ENCODE measurements at places on chromosomes 3 and 15.
A peak's percentile ranks its signal among the peaks of the same experiment; 100 is the strongest.

DNA sequence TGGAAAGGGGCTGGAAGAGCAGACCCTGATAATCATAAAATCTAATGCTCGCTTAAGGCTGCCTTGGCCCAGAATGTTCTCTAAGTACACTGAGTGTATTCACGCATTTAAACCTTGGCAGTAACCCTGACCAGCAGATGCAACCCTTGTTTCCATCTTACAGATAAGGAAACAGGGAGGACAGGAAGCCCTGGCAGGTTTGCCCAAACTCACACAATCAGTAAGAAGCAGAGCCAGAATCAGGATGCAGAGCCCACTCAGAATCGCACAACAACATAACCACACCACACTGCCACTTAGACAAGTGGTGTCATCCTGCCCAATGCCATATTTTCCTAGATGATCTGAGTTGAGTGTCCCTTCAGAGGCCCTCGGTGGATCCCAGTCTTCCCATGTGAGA lies 214.5 kb upstream of the HES1 start:
- DNase-seq, result no peak

DNA sequence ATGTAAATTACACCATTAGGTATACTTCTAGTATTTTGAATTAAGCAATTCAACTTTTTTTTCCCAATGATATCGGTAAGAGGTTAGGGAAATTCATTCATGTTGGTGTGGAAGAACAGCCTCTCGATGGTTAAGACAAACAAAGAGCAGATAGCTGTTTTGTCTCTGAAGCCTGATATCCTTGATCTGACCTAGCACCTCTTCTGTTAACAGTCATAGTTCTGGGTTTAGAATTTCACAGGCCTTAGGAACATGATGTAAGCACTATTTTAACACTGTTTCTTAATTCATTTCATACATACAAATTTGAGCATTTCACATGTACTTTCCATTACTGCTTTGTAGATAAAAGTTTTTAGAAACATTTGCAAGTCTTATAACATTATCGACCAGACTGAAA lies 367.5 kb upstream of the ZNF385D start:
- DNase-seq, result no peak

- no peak for DNase-seq
Observed at GRCh38 chr15:79437275-79438000, 5.3 kb downstream of the MINAR1 start.

DNA sequence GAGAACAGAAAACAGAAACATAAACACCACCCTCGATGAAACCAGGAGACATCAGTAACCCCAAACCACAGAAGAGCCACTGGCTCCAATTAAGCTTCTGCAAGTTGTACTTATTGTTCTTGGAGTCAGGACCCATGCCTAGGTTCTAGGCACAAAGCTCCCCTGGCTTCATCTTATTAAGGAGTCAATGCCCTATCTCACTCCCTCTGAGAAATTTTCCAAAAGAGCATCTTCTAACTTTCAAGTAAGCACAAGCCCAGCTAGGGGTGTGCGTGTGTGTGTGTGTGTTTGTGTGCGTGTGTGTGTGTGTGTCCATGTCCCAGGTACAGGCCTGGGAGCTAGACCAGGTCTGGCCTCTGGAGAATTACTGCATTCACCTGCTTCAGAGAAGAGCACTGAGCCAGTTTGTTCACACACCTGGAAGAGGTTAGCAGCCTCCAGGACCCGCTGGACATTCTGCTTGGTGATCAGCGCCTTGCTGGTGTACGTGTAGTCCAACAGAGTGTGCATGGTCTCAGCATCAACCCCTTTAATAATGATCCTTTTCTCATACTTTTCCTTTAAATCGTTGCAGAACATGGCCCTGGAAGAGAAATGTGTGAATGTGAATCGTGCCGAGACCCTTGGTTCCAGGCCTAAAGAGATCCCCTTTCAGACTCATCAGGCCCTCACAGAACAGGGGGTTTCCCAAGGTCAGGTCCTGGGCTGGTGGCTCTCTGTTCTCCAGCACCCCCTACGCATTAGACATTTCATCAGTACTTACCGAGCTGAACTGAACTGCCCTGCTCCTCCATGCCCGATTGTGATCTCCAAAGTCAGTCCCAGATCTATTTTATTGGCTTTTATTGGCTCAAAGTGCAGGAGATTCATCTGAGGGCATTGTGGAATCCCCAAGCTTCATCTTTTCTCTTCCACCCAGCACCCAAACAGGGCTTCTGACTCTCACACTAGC lies 27.8 kb downstream of the KLHL6 start:
- no peak for DNase-seq

DNA sequence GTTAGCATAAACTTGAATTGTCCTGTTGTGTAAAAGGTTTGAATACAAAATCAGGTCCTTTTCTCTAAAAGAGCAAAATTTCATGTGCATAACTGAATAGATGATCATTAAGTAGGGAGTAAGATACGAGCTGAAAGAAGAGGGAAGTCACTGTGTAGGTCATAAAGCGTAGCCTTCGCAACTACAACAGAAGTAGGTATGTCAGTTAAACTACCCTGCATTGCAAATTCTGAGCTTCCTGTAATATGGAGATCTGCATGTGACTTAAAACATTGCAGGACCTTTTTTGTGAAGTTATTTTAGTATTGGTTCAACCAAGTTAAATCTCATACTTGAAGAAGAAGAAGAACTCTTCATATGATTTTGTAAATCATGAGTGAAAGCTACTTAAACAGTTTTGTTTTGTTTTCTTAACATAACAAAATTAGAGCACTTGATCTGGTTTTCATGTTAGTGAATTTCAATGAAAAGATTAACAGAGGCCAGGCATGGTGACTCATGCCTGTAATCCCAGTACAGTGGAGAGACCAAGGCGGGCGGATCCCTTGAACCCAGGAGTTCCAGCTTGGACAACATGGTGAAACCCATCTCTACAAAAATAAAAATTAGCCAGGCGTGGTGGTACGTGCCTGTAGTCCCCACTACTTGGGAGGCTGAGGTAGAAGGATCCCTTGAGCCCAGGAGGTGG lies 26.4 kb downstream of the ARMC8 start:
- no peak for DNase-seq

- DNase-seq, result no peak
Observed at GRCh38 chr3:121330634-121331033, 215.2 kb downstream of the POLQ start.

- no peak for DNase-seq
Observed at GRCh38 chr15:26842391-26842790, 24.5 kb upstream of the GABRA5 start.

GRCh38 chr3:122642935-122643334 lies 37.7 kb upstream of the PARP14 start:
- no peak for DNase-seq

GRCh38 chr3:54841471-54841870 lies 86.4 kb downstream of the LRTM1 start:
- no peak for DNase-seq

DNA sequence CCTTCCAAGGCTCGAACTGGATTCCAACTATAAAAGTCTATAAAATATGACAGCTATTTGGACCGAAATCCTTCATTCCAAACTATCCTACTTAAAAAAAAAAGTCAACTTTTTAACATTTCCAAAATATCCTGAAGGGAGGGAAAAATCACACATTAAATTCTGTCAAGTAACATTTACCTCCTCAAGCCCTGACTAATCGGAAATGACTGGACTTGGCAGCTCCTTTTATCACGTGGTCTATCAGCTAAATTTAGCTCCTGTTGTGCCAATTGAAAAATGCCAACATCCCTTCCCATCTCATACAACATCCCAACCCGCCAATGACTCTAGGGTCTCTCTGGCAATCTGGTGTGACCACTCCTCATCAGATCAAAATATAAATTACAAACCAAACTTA lies 297.9 kb downstream of the FHIT start:
- no peak for DNase-seq

DNA sequence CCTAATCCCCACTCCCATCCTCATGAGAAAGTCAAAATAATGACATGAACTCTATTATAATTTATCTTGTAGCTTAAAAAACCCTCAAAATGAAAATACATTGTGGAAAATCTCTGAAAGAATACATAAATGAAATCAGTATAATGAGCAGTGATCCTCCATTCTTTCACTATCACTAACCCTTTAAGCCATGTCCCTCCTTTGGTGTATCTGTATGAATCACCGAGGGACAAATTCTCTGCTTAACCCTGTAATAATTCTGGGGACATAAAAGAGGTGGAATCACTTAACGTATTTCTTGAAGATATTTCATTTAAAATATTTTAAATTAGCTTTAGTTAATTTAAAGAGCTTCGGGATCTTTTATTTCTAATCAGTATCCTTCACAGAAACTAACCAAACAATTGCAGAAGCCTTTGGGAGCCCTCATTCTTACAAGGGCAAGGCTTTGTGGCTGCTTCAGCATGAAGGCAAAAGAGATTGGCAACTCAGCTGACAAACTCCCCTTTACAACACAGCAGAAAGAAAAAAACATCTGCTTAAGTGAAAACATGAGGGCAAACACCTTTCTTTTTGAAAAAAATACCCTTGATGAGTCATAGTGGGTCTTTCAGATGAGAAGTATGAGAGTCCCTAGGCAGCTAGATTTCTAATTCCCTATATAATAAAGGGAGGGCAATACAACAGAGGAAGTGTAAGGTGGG lies 44.0 kb upstream of the ALCAM start:
- DNase-seq, result no peak

GRCh38 chr3:150889106-150889505 lies 16.1 kb downstream of the MINDY4B start:
- no peak for DNase-seq

GRCh38 chr15:93298901-93299300 lies 209.9 kb upstream of the RGMA start:
- no peak for DNase-seq

GRCh38 chr3:41612853-41613252 lies 349.1 kb downstream of the ULK4 start:
- DNase-seq, result no peak

GRCh38 chr3:31159331-31160039 lies 265.0 kb upstream of the GADL1 start:
- DNase-seq, result no peak

DNA sequence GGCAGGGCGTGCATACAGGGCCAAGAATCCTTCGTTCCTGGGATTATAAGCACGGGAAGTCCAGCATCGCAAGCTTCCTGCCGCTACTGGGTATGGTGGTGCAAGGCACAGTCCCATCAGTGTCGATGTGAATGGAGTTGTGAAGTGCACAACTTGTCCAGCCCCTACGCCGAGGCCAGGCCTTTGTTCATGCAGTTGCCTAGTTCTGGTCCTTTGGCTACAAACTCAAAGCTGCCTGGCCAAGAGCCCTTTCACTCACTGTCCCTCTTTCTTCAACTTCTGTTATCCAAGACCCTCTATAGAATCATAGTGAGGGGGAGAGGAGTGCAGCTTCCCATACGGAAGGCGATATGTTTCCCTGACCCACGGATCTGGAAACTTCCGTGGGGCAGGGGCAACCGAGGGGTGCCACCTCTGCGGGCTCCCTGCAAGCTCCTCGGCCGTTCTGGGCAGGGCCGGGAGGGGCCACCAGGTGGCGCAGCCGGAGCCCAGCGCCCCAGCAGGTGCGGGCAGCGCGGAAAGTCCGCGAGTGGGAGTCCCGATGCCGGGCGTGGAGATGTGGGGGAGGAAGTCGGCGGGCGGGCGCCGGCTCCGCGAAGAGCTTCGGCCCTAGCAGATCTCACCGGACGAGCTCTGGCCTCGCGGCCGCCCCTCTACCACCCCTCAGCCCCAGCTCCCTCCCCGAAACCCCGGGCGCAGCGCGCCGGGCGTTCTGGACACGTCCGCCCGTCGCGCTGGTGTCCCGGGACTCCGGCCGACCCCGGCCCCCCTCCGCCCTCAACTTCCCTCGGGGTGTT lies 693 bp downstream of the RASGRP1 start:
- DNase-seq, result peak; percentile 79

GRCh38 chr15:92316586-92317295 lies 76.9 kb upstream of the ST8SIA2 start:
- no peak for DNase-seq

DNA sequence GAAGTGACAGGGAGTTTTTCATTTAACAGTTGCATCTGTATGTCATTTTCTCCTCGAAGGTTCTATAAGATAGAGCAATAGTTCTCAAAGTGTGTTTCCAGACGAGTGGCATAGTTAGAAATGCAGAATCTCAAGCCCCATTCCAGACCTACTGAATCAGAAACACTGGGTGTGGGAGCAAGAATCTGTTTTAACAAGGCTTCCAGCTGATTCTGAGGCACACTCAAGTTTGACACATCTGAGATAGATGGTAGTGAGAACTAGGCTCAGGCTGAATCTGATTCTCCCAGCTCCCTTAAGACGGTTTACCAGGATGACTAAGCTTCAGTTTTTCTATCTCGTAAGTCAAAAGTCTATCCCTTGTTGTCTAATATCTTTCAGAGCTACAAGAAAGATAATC lies 159.8 kb upstream of the NUDT16 start:
- no peak for DNase-seq

GRCh38 chr3:30462721-30463470 lies 143.5 kb upstream of the TGFBR2 start:
- DNase-seq, result no peak

GRCh38 chr3:18987862-18988447 lies 160.4 kb upstream of the KCNH8 start:
- DNase-seq, result no peak

DNA sequence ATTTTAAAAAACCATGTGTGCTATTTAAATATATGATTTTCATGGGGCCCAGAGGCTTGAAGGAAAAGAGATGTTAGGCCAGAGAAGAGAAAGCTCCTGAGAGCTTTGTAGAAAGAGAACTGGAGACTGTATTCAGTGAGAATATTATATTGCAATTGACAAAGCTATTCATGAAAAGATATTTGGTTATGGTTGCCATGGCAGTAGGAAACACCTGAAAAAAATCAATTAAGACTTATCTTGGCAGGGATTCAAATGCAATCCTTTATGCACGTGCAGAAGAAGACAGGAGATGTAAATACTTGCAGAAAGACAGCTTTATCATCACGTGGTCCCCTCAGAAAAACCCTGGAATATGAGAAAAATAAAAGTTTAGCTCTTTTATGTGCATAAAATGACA lies 636.0 kb upstream of the TBL1XR1 start:
- DNase-seq, result no peak

DNA sequence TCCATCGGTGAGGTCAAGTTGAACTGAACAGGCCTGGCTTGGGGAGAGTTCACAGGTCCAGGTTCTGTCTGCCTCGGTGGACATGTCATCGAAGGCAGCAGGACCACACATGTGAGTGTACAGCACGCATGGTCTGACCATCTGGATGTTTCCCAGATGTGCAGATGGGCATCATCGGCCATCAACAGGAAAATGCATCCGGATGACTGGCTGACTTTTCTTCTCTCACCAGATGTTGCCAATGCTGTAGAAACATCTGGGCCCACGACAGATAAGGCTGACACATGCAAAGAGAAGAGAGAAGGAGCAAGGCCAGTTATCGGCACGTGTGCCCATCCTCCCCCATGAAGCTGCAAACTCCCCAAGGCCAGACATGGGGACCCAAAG lies 45.1 kb downstream of the NOX5 start:
- no peak for DNase-seq

DNA sequence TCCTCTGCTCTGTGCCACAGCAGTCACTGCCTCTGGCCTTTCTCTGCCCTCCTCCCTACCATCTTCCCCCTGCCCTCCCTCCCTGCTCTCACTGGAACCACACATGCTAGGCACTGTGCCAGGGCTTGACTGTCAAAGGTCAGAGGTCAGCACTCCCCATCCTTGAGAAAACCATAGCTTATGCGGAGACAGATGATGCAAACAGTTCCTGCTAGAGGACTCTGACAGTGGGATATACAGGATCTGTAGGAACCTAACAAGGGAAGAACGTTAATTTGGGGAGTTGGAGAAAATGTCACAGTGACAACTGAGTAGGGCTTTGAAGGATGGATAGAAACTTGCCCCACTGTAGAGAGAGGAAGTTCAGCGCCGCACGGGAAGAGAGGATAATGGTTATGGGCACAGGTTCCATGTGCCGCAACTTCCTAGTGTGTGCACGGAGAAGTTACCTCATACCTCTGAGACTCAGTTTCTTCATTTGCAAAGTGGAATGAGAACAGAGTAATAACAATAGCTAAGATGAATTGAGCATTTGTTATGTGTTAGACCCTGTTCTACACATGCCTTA lies 29.3 kb upstream of the XYLB start:
- no peak for DNase-seq
